ENCODE measurements at places on chromosomes 11 and 22. TPM values are rescaled to one million over a fixed set of nuclear protein-coding genes. Genes with fewer than 3 reads are reported as not detected.

- DNase-seq: no peak
Measured at GRCh38 chr11:125990244-125990643, 44.4 kb downstream of the VSIG10L2 start.

GRCh38 chr11:13772223-13773046 is 104.0 kb downstream of the FAR1 start:
- DNase-seq: peak; percentile 10

DNA sequence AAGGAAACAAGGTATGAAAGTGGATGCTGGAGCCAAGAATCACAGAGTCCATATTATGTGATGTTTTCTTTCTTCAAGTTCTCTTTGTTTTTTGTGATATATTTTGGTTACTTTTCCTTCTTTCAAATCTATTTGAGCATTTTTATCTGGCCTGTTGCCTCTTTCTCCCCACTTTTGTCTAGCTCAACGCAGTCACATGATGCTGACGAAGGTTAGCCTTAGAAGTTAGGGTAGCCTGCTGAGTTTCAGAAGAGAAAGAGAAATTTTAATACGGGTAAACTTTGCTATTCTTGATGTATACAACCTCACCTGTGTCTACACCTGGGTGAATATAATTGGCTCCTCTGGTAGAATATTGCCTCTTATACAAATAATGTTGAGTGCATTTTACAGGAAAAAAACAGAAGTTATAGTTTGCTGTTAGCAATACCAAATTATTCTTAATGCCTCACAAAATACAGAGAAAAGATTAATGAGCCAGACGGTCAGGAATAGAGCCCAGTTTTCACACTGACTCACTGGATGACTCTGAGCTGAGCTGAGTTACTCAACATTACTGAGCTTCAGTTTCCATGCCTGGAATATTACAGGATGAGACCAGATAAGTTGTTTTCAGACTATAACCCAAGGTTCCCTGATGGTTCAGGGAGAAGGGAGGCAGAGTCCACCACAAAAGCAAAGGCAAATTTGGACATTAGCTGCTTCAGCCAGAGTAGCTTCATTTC is 161.6 kb upstream of the BDNF start:
- DNase-seq: peak; percentile 71

DNA sequence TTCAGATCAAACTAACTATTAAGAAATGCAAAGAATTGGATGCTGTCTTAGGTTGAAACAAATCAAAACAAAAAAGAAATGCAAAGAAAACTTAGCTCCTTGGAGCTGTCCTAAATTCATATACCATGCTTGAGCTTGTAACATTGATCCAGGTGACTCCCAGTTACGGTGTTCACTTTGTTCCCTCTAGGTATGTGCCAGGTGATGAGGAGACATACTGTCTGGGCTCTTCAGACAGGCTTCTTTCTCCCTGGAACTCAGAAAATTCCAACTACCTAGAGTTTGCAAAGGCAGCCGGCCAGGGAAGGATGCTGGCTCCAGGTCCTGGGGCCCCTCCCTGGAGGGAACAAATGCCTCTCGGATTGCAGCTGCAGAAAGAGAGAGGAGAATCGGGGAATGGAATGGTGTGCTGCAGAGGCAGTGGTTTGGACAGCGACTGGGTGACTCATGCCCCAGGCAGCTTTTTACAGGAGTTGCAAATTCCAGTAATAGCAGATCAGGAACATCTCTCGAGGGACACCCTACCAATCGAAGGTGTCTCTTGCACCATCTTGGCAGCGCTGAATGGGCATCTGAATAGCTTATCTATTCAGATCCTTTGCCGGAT is 12.3 kb upstream of the ASPHD2 start:
- peak; percentile 39 for DNase-seq

DNA sequence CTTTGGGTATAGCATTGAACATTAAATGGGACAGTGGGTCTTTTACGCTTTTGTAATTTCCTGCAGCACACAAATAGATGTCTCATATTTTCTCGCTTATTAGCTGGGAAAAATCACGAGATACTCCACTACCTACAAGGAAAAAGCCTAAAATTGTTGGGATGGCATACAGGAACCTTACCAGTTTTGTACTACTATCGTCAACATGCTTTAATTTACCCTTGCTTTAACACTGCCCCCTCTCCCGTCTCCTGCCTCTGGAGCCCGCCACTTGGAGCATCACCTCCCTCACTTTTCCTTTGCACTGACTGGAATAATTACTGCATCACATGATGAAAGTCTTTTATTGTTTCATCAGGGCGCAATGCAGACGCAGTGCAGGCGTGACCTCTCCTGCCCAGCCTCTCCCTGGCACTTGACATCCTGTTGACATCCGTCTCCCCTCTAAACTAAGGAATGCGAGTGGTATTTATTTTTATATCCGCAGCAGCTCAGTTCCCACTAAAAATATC is 1.0 kb upstream of the FNBP4 start:
- DNase-seq: no peak

- peak; percentile 55 for DNase-seq
Measured at GRCh38 chr11:69958308-69958707, 119.8 kb upstream of the ANO1 start.

DNA sequence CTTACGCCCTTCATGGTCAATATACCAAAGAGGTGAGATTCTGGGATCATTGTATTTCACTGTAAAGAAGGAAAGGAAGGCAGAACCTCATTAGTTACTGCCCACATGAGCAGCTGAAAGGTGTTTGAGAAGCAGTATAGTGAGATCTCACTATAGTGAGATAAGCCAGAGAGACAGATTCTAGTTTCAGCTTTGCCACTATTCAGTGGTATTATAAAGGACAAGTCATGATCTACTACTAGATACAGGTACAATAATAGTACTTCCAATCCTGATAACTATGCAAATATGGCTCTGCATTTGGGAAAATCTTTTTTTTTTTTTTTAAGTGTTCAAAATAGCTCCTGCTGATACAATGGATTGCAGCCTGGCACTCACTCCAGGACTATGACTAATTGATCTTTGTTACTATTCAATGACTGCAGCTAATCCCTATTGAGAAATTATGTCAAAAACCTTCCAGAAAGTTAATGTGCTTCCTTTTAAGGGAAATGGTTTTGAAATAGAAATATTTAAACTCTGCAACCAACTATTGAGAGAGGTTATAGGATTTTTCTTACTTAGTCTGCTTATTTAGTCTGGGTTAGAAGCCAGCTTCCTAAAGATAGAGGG is 8.3 kb upstream of the DLAT start:
- no peak for DNase-seq

DNA sequence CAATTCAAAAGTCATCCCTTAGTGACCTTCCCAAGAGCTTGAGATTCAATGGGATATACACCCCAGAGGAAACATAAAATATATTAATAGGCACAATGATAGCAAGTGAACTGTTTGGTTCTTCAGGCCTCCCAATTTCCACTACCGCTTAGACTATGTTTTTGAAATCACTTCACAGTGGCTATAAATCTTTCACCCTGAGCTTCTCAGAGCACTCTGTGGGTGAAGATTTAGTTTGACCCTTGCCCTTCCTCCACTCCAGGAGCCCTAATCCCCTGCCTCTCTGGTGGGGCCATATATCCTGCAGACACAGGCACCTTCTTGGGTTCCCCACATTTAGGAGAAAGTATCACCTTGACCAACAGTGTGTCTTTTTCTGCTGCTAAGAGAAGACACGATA is 186.9 kb upstream of the PITPNB start:
- DNase-seq: no peak

GRCh38 chr11:95584589-95584988 is 205.0 kb downstream of the FAM76B start:
- DNase-seq: no peak

- no peak for DNase-seq
Measured at GRCh38 chr11:73875380-73875779, 1.3 kb downstream of the COA4 start.

DNA sequence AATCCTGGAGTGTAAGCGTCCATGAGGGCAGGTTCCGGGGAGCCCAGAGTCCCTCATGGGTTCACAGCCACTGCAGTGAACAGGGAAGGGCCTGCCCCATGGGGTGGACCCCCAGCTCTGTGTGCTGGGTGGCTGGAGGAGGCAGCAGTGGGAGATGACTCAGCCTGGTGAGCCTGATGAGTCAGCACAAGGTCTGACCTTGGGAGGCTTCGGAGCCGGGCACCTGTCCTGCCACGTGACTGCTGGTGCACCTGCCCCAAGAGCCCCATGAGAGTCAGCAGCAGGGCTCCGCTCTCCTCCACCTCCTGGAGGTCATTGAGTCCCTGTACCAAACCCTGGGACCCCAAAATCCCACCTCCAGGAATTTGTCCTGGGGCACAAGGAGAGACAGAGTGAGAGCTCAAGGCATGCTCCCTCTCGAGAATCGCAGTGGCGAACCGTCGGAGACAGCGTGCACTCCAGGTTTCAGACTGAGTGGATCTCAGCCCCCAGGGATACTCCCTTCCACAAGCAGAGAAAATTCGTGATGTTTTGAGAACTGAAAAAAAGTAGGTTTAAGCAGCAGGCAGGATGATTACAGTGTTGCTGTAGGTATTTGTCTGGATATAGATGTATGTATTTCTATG is 1221.7 kb downstream of the BRD1 start:
- DNase-seq: no peak

- no peak for DNase-seq
Measured at GRCh38 chr22:40469181-40469580, 98.8 kb downstream of the SGSM3 start.

- DNase-seq: no peak
Measured at GRCh38 chr11:81960443-81960842, 773.2 kb downstream of the FAM181B start.

GRCh38 chr11:12189543-12190235 is 79.3 kb downstream of the MICAL2 start:
- no peak for DNase-seq

PGA5 gene
- polyA plus RNA-seq: 2.1 TPM

APOL1 gene
- polyA plus RNA-seq: 3.8 TPM

NUP98 gene
- 101 TPM for polyA plus RNA-seq

ZMAT5 gene
- polyA plus RNA-seq: 16.4 TPM

RIBC2 gene
- 0.31 TPM for polyA plus RNA-seq

TSPO gene
- 146 TPM for polyA plus RNA-seq

PDGFB gene
- polyA plus RNA-seq: 0.12 TPM
